Forelimb muscle (tissue), 1 donor: ENCODE measurements at places on chromosomes 5 and 9. TPM values are rescaled to one million over a fixed set of nuclear protein-coding genes. Genes with fewer than 3 reads are reported as not detected.

Gene PRSS3
- not detected for polyA plus RNA-seq

Gene ODF2
- 25.0 TPM for polyA plus RNA-seq

Gene PTPA
- 131 TPM for polyA plus RNA-seq

Gene PCDH1
- 13.6 TPM for polyA plus RNA-seq

Gene PCDHB7
- polyA plus RNA-seq = 1.9 TPM

Gene PLAC8L1
- 0.73 TPM for polyA plus RNA-seq

Gene NIM1K
- 0.42 TPM for polyA plus RNA-seq

Gene PCDHB16
- 2.5 TPM for polyA plus RNA-seq

GRCh38 chr5:141517880-141518617 is 29.2 kb downstream of the PCDHGC5 start:
- no peak for DNase-seq

GRCh38 chr5:172855597-172856292 is 21.7 kb downstream of the ERGIC1 start:
- no peak for DNase-seq

DNA sequence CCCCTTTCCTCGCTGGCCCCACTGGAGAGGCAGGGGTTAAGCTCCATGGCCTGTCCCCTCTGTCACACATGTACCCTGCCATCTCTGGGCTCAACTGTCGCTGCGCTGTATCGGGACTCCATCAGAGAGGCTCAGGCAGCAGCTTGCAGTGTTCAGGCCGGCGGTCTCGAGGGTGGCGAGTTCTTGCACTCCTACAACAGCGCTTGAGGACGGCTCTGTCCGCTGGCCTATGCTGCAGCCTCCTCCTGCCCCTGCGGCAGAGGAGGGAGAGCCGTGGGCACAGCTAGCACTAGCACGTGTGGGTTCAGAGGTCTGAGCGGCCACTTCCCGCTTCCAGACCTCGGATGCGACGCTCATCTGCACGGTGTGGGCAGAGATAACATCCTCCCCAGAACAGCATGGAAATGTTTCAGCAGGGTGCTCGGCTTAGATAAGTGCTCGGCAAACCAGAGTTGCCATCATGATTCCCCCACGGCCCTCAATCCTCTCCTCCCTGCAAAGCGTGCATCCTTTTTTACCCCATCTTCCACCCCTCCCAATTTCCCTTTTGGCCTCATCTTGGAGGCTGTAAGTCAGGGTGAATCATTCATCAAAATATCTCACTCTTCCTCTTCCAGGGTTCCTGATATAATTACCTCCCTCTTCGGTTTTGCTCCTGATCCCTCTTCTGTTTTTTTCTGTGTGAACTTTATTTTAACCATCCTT is 41.9 kb upstream of the FUBP3 start:
- no peak for DNase-seq

GRCh38 chr9:131436865-131437271 is 43.0 kb downstream of the PRRC2B start:
- DNase-seq = no peak

GRCh38 chr5:155089643-155090042 is 76.1 kb downstream of the KIF4B start:
- no peak for DNase-seq

DNA sequence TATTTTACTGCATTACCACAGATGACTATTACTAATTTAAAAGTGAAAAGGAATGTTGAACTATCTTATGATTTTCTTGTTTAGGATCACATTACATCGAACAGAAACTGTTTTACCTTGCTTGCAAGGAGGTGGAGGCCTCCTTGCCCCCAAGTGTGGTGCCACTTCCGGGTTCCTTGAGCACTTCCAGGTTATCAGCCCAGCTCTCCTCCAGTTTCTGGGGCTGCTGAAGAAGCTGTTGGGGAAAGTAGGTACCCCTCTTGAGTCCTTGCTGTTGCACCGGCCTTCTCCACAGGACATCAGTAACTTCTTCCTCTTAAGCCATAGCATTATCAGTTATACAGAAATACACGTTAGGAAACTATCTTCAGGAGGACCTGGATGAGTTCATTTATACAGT is 278.2 kb downstream of the DMRT2 start:
- DNase-seq = no peak
